Stimulated activated CD4-positive, alpha-beta T cell treated with anti-CD3 and anti-CD28 coated beads, Interleukin-2, amount 100 ng/mL, for 48 hours (primary cell): ENCODE measurements at places on chromosomes 3 and 15.

- DNase-seq: no peak
These were observed 39.2 kb upstream of the VPS8 start for GRCh38 chr3:184772667-184773272.

DNA sequence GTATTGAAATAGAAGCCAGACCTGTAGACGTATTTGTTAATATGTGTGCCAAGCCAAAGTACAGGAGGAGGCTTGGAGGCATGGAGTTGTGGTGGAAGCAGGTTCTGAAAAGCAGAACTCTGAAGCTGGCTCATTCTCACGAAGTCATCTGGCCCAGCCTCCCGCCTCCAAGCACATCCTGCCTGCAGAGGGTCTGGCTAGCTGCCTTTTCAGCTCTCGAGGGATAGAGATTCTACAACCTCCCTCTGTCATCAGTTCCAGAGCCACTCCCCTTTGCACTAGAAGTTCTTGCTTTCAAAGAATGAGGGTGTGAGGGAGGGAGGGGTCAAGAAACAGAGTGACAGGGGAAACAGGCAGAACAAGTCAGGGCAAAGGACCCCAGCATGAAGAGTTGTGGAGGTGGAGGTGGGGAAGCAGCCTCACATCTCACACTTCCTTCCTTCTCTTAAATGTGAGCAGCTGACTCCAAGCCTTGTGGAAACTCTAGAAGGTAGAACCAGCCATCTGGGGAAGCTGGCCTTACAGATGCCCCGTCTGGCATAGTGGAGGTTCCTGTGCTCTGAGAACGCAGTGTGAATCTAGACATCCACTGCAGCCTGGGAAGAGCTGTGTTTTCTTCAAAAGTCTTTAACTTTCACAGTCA, 95.3 kb downstream of the SLC49A4 start:
- DNase-seq: no peak

GRCh38 chr3:23756206-23756840, 49.4 kb upstream of the UBE2E1 start:
- DNase-seq: no peak

- DNase-seq: no peak
These were observed at the start of gene CCDC9B for GRCh38 chr15:40340740-40341400. Gene CCDC9B, minus strand, starts transcription at chr15:40340939. Its CDS starts 120 bp downstream, at chr15:40340819.

GRCh38 chr3:126743350-126743749, 39.3 kb downstream of the CHCHD6 start:
- DNase-seq: no peak
